ENCODE measurements at places on chromosomes 12 and 14.

GRCh38 chr12:68904351-68904962 lies 28.5 kb downstream of the CPM start:
- no peak for DNase-seq

DNA sequence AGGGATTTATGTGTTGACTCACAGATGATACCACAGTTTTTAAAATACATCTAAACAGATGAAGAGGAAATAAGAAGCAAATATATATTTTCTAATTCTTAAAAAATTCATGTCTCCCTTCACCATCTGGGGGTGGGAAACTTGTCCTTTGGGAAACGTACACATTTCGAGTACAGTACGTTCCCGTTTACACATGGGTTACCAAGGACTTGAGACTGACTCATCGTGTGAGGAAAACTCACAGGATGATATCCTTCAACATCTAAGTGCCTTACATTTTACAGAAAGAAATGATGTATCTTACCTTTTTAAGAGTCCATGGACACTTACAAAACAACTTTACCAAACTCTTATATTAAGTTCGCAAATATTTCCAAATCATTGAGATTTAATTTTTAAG lies 16.0 kb upstream of the FBLN5 start:
- DNase-seq, result no peak

DNA sequence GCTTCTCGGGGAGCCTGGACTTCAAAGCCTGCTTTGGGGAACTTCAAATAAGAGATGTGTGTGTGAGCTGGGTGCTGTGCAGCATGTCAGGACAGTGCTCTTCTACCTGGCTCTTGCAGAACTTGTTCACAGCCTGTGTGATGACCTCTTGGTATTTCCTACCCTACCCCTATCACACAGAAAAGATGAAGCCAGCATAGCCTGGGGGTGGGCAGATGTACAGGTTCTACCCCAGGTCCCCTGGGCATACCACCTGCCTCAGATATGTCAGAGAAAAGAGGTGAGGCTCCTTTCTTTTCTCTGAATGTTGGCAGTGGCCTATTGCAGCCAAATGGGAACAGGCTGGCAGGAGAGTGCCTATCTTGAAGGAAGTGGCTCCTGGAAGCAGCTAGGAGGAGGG lies 111.7 kb upstream of the ALG10B start:
- DNase-seq, result no peak

GRCh38 chr14:53060046-53060445 lies 93.1 kb downstream of the DDHD1 start:
- no peak for DNase-seq

- no peak for DNase-seq
Observed at GRCh38 chr12:95351748-95352147, 122.2 kb upstream of the METAP2 start.

- DNase-seq, result no peak
Observed at GRCh38 chr14:54512393-54512792, 2.7 kb downstream of the CGRRF1 start.

DNA sequence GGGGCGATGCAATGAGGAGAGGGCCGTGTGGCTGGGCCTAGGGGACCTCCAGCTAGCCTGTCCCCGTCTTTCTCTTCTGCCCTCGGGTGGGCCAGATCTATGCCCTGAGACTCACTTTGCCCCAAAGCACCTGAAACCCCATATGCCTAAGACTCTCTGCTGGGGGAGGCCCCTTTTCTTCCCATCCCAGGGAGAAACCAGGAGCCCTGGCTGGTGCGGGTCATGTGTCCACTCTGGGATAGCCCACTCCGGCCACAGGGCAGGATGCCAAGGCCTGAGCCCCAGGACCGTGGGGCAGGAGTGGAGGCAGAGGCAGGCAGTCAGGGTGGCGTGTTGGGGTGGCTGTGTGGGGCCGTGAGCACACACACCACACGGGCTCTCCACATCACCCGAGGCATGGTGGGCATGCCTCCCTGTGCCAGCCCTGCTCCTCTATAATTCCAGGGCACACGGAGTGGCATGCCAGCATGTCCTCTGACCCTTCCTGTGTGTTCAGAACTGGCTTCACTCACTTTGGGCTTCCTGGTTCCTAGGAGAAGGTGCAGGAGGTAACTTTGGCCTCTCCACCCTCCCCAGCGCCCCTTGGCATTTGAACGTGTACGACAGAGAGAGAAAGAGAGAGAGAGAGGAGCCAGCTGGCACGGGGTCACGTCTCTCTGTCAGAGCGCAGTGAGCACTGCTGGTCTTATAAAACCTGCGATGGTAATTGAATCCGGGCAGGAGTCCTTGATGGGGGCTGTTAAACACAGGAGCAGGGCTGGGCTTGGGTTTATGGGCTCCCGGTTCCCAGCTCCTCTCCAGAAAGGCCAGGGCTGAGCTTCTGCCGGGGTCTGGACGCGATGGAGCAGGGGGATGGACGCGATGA lies 144.2 kb downstream of the KIF26A start:
- peak; percentile 40 for DNase-seq

GRCh38 chr14:92259613-92260357 lies 63.2 kb upstream of the SLC24A4 start:
- no peak for DNase-seq

- DNase-seq, result no peak
Observed at GRCh38 chr14:32379447-32379846, 50.3 kb downstream of the AKAP6 start.

DNA sequence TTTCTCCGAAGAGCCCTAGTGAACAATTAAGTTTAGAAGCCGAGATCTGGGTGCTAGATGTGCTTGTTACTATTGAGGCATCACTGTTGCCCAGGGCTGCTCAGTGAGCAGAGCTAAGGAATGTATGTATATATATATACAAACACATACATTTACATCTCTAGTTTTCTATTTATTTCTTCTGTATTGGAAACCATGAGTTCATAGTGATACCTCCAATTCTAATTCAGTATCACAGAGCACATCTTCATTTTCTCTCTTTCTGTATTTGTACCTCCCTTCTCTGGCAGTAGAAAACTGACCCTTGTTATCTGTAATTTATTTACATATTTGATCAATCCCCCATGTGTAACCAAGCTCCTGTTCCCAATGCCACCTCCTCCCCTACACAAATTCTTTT lies 40.7 kb upstream of the FUT8 start:
- no peak for DNase-seq

- no peak for DNase-seq
Observed at GRCh38 chr14:75881994-75882393, 99.8 kb downstream of the TGFB3 start.

GRCh38 chr14:31071151-31071550 lies 45.0 kb upstream of the STRN3 start:
- no peak for DNase-seq

- DNase-seq, result no peak
Observed at GRCh38 chr14:64928239-64929013, 14.1 kb downstream of the GPX2 start.

DNA sequence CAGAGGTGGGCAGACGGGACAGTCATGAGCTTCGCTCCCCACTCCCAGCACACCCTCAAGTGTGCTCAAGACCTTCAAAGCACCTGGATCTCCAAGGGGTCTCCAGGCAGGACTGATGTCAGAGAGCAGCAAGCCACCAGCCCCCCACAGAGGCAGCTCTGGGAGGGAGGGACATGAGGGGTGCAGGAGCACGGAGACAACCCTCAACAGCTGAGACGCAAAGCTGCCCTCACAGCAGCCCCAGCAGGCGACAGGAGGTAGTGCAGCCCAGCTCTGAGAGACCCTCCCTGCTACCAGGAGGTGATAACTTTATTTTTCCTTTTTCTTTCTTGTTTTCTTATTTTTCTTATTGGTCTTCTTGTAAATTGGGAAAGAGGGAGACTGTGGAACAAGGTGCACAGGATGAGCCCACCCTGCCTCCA lies 17.9 kb downstream of the SIVA1 start:
- DNase-seq, result no peak

GRCh38 chr14:86777963-86778602 lies 1214.9 kb downstream of the GALC start:
- DNase-seq, result no peak

- no peak for DNase-seq
Observed at GRCh38 chr14:34113991-34114390, 163.1 kb upstream of the EGLN3 start.

- peak; percentile 87 for DNase-seq
Observed at GRCh38 chr12:88580051-88580871, at the start of gene KITLG. Gene KITLG (minus strand): TSS chr12:88580471. CDS start chr12:88580278, 193 bp downstream.

- no peak for DNase-seq
Observed at GRCh38 chr12:101475751-101476305, 692 bp downstream of the SPIC start.

- no peak for DNase-seq
Observed at GRCh38 chr12:53958128-53958527, 3.4 kb downstream of the HOXC12 start.

GRCh38 chr12:62272936-62273552 lies 12.8 kb downstream of the USP15 start:
- no peak for DNase-seq

- DNase-seq, result no peak
Observed at GRCh38 chr14:61661471-61662400, 33.6 kb upstream of the HIF1A start.

DNA sequence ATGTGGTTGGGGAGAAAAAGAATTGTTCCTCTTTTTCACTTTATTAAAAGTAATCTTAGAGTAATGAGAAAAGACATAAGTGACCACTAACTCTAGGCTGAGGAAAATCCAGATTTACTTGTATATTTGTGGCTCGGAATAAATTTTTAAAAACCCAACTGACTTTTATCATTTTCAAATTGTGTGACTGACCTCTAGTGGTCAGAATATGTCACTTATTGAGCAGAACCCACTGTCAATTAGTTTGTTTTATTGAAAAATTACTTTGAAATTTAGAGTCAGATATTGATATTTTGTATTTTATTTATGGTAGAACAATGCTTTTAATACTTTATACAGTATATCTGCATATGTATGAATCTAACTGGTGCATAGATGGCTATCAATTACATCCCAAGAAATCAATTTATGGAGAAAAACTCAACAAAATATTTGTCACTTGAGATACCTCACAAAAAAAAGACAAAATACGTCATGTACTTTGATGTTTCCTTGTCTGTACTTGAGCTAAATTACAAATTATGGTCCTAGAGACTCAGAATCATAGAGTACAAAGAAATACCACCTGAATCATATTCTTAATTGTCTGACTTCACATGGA lies 229.4 kb downstream of the CNTN1 start:
- no peak for DNase-seq

DNA sequence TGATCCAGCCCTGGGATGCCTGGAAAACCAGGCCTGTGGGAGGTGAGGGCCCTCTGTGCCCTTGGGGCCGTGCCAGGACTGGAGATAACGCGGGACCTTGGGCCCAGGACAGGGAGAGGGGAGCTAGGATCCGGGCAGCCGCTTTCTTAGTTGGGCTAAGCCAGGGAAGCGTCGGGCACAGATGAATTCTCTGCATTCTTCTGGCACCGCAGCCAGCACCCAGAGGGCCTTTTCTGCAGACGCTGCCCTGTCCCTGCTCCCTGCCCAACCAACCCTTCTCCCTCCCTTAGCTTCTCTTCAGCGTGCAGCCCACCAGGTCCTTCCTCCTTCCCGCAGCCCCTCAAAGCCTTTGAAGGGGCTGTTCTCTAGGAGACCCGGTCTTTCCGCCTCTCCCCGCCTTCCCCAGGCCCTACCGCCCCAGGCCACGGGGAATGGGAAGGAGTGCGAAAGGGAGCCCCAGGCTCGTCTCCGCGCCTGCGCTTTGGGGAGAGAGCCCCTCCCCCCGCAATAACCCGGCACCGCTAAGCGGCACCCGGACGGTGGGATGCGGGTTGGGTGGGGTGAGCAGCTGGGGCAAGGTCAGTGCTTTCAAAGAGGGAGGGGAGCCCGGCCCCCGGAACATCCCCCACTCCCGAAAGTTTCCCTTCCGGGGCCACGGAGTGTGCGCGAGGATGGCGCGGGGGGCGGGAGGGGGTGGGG lies 663 bp downstream of the NCKAP5L start:
- peak; percentile 86 for DNase-seq

DNA sequence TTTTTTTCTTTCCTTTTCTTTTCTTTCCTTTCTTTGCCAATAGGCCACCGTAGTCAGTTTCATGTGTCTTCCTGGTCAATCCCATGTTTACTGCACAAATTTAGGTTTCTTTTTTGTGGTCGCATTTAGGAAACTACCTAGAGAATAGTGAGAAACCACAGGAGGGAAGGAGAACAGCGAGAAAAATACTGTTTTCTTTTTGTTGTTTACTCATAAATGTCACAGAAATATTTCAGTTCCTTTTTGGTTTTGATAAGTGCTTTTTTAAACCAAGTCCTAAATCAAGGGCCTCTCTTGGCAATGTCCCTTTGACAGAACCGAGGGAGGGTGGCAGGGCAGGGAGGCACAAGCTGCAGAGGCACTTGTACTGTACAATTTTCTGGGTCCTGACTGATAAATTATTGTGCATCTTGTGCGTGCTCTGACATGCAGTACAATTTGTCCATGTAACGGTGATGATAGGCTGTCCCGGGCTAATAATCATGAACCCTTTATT lies 326.1 kb downstream of the CACNA1C start:
- no peak for DNase-seq

GRCh38 chr12:49824895-49825294 lies 3.3 kb downstream of the NCKAP5L start:
- DNase-seq, result no peak
